Activated CD4-positive, alpha-beta T cell treated with anti-CD3 and anti-CD28 coated beads, Interleukin-2, amount 50 U/mL, for 24 hours (primary cell): ENCODE measurements at places on chromosomes 11 and 22.

- DNase-seq = no peak
Observed at GRCh38 chr11:93128574-93128973, 69.2 kb downstream of the SLC36A4 start.

DNA sequence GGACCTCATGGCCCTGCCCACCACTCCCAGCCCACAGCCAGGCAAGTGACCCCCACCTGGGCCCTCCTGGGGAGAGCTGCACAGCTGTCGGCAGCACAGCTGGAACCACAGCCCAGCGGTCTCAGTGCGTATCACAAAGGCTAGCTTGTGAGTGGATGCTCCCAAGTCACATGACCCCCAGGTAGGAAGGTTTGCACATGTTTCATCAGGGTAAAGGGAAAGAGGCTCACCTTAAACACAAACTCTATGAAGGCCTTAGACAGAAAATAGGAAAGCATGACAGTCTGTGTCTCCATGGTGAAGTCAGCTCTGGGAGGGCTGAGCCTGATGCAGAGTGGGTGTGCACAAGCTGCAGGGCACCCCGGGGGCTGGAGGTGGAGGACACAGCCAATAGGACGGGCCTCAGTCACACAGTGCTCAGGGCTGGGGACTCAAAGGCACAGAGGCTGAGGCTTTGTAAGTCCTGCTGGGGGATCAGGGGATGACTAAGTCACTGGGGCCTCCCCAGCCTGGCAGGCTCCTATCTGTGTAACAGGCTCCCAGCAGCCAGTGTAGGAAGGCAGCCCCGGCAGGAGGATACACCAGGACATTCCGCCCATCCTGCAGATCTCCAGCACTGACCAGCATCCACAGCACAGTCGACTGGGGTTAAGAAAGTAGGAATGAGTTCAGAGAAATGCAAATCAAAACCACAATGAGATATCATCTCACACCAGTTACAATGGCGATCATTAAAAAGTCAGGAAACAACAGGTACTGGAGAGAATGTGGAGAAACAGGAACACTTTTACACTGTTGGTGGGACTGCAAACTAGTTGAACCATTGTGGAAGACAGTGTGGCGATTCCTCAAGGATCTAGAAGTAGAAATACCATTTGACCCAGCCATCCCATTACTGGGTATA, 22.0 kb downstream of the CELSR1 start:
- no peak for DNase-seq

DNA sequence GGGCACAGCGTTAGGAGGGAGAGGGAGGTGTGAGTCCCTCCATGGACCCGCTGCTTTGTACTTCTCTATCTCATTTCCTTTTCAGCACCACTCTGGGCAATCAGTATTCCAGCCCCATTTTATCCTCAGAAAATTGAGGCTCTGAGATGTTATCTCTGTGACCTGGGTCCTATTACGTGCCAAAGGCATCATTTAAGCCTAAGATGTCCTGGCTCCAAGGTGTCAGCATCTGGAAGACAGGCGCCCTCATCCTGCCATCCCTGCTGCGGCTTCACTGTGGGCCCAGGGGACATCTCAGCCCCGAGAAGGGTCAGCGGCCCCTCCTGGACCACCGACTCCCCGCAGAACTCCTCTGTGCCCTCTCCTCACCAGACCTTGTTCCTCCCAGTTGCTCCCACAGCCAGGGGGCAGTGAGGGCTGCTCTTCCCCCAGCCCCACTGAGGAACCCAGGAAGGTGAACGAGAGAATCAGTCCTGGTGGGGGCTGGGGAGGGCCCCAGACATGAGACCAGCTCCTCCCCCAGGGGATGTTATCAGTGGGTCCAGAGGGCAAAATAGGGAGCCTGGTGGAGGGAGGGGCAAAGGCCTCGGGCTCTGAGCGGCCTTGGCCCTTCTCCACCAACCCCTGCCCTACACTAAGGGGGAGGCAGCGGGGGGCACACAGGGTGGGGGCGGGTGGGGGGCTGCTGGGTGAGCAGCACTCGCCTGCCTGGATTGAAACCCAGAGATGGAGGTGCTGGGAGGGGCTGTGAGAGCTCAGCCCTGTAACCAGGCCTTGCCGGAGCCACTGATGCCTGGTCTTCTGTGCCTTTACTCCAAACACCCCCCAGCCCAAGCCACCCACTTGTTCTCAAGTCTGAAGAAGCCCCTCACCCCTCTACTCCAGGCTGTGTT, 829 bp upstream of the APOC3 start:
- DNase-seq = no peak

DNA sequence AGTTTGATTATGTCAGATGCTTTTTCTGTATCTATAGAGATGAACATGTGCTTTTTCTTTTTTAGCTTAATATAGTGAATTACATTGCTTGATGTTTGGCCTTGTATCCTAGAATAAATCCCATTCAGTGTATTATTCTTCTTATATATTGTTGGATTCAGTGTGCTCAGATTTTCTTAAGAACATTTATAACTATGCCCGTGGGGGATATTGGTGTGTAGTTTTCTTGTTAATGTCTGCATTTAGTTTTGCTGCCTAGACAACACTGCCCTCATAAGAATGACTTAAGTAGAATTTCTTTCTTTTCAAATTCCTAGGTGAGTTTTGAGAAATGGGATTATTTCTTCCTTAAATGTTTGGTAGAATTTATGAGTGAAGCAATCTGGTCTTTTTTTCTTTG, 98.5 kb downstream of the TMEM135 start:
- DNase-seq = no peak

DNA sequence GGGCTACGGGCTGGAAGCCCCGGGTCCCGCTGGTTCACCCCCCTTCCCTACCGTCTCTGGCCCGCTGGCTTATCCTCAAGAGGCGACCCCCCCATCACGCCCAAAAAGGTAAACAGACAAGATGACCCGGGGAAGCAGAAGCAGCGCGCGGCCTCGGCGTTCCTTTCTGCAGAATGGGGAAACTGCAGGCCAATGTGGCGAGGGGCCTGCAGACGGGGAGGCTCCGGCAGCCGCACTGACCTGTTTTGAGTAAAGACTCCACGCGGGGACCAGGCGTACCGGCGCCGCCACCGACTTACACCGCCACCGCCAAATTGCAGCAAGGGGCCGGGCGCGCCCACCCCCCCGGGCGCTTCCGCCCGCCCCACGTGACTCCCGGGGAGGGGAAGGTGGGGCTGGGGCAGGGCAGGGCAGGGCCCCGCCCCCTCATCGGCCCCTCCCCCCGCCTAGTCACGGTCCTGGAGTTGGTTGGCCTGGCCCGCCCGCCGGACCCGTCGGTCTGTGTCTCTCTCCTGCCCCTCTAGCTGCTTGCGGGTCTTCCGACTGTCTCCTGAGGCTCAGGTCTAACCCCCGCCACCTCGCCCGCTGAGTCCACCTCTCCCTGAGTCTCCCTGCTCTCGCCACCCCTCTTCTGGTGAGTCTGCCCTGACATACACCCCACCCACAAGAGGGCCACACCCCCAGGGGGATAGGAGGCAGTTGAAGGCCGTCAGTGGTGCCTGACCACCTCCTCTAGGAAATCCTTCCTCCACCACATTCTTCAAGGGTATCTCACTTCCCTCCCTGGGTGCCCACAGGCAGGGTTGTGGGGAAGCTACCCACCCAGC, at the start of gene ARAP1:
ARAP1 (minus strand) TSS at position 321 of the 827 bp plus-strand sequence. CDS start 25,280 bp downstream, outside the sequence.
- peak; percentile 50 for DNase-seq

DNA sequence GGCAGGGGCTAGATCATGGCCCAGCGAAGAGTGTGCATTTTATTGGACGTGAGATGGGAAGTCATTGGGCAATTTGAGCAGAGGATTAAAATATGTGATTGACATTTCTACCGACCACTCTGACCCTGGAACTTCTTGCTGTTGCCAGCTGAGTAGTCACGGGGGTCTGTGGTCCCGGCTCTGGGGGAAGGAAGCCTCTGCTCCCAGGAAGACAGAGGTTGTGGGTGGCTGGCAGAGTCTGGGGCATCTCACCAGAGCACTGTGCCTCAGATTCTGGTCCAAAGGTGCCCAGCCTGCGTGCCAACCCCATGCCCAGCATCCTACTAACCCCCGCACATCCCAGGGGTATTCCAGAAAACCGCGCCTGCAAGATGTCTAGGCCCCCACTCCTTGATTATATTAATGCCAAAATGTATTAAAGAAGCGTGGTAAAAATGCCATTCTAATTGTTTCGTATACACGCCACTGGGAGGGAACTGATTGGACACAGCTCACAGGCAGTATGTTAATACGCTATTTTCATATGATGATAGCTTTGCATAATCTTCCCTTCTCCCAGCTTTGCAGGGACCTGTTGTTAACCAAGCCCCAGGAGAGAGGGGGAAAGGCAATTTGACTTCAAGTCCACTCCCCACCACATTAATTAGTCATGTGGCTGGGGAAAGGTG, 25.3 kb upstream of the LMO1 start:
- DNase-seq = no peak

GRCh38 chr22:48197189-48197690, 1434.8 kb downstream of the TBC1D22A start:
- no peak for DNase-seq
